ENCODE measurements at places on chromosomes 4 and X.
A peak's percentile ranks its signal among the peaks of the same experiment; 100 is the strongest.

DNA sequence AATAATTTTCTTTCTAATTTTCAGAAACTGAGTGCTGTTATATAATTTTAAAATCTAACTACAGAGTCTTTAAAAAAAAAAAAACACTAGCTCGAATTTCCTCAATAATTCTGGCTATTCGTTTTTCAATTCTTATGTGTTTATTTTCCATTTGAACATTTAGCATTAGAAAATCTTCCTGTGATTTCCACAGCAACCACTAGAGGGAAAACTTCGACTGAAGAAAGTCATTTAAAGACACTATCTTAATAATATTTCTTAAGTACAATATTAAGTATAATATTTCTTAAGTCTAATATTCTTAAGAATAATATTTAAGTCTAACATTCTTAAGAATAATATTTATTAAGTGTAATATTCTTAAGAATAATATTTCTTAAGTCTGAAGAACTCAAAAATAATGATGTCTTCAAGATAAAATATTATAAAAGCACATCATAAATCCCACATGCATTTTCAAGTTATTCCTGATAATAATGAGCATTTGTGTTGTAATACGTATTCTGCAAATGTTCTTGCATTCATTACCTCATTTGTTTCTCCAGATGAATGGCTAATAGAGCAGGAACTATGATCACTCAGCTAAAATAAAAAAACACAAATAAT is 118.4 kb upstream of the WDR17 start:
- DNase-seq = no peak

- no peak for DNase-seq
Observed at GRCh38 chrX:154714925-154715324, 36.0 kb downstream of the GAB3 start.

GRCh38 chr4:187128976-187129375 is 405.3 kb upstream of the FAT1 start:
- DNase-seq = no peak

- no peak for DNase-seq
Observed at GRCh38 chr4:153014460-153014859, 78.3 kb downstream of the FHDC1 start.

DNA sequence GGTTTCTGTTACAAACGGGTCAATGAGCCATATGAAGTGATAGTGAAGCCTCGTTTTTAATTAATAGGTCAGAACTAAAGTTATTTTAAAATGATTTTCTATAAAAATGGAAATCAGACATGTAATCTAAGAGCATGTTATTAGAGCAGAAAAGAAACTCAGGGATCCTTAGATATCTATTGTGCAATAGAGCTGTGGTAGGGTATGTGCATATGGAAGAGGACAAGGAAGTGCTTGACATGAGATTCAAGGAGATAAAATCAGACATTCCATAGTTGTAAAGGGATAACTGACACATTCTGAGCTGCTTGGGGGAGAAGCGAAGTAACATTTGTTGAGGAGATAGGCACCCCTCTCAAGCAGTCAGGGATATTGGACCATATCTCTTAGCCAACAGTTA is 143.0 kb downstream of the AFF2 start:
- no peak for DNase-seq

DNA sequence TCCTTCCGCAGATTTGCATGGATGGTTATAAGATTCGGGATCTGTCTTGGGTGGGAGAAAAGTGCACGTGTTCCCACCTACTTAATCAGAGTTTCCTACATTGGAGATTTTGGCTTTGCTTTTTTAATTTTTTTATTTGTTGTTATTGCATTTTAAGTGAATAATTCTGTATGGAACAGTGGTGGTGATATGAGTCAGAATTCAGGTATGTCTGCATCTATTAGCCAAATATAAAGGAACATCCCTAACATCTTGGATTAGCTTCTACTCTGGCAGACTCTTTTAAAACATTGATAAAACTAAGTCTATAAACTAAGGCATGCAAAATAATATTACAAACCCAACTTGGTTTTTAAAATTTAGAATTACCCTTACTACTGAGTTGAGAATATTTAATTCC is 659.8 kb upstream of the EPHA5 start:
- DNase-seq = no peak

- DNase-seq = no peak
Observed at GRCh38 chr4:68209003-68209402, 36.5 kb downstream of the TMPRSS11B start.

GRCh38 chrX:2549876-2550275 is 49.1 kb upstream of the DHRSX start:
- no peak for DNase-seq

GRCh38 chr4:22412013-22412412 is 103.9 kb downstream of the ADGRA3 start:
- DNase-seq = no peak

- no peak for DNase-seq
Observed at GRCh38 chr4:3413217-3413671, 28.5 kb upstream of the HGFAC start.

DNA sequence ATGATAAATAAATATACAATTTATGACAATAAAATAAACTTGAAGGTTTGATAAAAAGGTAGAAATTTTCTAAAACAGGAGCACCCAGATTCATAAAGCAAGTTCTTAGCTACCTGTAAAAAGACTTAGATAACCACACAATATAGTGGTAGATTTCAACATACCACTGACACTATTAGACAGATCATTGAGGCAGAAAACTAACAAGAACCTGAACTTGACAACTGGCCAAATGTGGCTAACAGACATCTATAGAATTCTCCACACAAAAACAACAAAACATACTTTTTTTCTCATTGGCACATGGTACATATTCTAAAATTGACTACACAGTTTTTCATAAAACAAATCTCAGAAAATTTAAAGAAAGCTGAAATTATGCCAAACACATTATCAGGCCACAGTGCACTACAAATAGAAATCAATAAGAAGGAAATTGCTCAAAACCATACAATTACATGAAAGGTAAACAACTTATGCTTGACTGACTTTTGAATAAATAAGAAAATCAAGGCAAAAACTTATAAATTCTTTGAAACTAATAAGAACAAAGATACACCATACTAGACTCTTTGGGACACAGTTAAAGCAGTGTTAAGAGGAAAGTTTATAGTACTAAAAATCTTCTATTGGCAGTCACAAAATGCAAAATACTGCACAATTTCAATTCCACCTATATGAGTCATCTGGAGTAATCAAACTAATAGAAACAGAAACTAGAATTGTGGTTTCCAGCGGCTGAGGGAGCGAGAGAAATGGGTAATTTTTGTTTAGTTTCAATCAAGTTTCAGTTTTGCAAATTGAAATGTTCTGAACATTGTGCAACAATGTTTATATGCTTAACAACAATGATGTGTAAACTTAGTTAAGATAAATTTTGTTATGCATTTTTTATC is 925.6 kb downstream of the SH3BGRL start:
- no peak for DNase-seq

- DNase-seq = no peak
Observed at GRCh38 chr4:77581724-77582123, 23.9 kb upstream of the CXCL13 start.

- no peak for DNase-seq
Observed at GRCh38 chr4:139692309-139693012, 26.8 kb downstream of the MGST2 start.

DNA sequence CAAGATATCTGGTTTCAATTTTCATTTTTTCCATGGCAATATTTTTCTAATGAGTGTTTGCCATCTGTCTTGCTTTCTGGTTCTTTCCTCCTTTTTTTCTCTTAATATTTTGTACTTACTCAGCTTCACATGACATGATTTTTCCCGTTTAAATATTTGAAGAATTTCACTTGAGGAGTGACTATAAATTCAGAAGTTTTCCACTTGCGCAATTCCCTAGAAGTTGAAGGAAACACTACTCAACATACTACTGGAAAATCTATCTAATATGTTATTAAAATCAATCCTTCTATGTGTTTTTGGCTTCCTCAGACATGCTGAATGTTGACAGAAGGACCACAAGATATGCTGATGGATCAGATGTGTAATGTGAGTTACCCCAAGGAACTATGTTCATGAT is 36.8 kb upstream of the BANK1 start:
- no peak for DNase-seq

- DNase-seq = no peak
Observed at GRCh38 chr4:1490654-1491327, 84.5 kb upstream of the NKX1-1 start.

DNA sequence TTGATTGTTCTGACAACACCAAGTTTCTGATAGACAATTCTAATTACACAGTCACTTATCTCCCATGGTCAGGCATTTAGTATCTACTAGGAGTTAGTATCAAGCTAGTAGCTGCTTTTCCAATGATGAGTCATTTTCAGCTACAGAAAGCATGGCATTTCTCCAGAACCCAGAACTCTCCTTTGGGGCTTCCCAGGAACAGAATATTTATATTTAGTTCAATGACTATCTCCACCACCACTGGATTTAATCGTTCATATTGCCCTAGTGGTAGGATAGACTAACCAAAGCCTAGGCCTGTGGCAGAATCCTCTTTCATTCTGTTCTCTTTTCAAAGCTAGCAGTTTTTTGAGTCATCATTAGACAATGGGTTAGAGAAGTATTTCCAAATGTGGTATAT is 569.4 kb downstream of the GABRG1 start:
- DNase-seq = no peak

GRCh38 chr4:184807256-184807655 is 18.5 kb downstream of the ACSL1 start:
- DNase-seq = no peak

GRCh38 chr4:76765473-76766183 is 132.3 kb downstream of the SOWAHB start:
- no peak for DNase-seq

GRCh38 chr4:54855191-54855854 is 197.6 kb downstream of the KIT start:
- DNase-seq = no peak

GRCh38 chr4:67436742-67437141 is 108.6 kb downstream of the CENPC start:
- no peak for DNase-seq

DNA sequence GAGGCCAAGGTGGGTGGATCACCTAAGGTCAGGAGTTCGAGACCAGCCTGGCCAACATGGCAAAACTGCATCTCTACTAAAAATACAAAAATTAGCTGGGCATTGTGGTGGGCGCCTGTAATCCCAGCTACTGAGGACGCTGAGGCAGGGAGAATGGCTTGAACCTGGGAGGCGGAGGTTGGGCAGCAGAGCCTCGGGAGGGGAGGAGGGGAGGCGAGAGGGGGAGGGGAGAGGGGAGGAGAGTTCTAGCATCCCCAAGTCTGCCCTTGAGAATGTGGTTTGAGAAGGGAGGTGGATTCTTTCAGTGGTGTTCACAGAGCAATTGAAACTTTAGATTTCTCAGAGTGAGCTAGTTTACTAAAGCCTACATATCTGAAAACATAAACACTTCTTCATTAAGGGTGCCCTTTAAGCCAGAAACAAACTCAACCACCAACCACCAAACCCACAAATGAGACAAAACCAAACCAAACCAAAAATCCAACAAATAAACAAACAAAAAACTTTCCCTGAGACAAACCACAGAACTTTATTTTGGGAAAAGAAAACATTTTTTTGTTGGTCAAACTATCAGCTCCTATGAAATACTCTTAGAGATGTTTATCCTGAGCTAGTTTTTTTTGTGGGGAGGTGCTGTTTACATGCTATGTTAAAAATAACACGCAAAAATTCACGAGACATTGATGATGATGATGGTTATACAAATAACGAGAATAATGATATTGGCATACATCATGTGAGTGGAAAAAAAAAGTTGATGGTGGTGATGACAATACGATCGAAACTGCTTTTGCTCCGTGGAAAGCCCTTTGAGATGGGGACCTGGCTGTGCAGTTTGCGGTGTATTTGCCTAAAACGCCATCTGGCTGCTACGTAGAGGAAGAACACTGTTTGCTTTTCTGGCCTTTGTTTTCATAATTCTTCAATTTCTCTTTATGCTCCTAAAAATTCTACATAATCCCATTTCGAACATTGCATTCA is 98.2 kb upstream of the PRKX start:
- peak; percentile 13 for DNase-seq

- DNase-seq = no peak
Observed at GRCh38 chr4:74475091-74475800, 30.3 kb downstream of the AREG start.

DNA sequence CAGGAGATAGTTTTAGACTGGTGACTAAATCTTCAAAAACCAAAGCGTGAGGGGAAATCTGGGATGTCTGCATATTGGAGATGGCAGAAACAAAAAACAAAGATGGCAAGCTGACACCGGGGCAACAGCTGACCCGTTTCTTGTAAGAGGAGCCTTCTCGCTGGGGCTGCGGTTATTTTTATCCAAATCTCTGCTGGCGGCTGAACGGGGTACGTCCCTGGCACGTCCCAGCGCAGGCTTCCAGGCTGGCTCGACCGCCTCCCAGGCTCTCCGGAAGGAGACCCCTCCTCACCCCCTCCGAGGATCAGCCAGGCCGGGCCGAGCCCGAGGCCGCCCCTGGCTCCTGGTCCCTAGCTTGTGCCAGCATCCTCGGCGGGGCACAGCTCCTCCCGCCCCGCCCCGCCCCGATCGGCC is 403 bp downstream of the SGCB start:
- DNase-seq = no peak

- peak; percentile 15 for DNase-seq
Observed at GRCh38 chrX:9885150-9885549, 82.0 kb upstream of the CLDN34 start.

DNA sequence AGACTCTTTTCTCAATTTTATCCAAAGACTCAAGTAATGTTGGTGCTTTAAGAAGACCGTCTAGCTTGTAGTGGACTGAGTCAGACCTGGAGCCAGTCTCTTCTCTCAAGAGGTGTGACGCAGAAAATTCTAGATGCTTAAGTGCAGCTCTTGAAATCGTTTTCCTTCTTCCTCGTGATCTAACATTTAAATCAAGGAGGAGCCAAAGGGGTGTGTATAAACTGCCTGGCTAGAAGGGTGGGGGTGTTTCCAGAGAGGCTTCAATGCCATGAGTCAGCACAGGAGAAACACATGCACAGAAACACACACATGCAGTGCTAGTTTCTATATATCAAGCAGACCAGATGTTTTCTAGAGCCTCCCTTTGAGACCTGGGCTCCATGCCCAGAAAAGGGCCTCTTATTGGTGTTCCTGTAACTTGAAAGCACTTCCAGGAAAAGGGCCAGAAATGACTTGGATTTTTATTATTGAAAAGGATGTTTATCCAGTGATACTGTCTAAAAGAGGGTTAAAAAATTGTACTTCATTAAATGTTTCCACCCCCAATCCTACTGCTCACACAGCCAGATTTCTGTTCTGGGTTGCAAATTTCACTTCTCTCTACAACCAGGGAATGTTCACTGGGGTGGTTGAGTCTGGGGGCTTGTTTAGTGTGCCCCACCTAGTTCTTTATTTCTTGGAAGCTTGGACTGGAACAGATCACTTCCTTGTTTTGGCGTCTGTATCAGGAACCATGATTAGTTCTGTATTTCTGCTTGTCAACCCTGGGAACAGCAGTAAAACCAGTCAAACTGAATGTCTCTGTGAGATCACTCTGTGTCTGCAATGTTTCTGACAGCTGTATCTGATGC is at the start of gene CLIC2:
Gene CLIC2 (minus strand): TSS at position 129 of the 851 bp plus-strand sequence. CDS start 187 bp downstream, outside the sequence.
- DNase-seq = no peak

DNA sequence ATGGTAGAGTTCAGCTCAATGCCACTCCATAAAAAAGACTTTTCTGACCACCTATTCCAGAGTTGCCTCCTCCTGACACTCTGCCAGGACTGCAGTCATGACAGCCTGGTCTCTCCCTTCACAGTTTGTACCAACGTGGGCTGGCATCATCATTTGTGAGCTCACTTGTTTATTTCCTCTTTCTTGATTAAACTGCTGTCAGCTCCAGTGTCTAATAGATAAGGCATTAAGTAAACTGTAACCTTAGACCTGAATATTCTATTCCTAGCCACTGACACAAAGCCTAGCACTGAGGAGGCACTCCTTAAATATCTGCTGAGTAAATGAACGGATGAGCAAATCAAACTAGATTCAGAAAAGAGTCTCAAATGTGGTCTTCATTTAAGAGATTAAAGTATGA is 48.7 kb downstream of the DDX60 start:
- no peak for DNase-seq

Data from stimulated activated CD4-positive, alpha-beta T cell treated with anti-CD3 and anti-CD28 coated beads, TNF-alpha, amount 100 ng/mL, for 48 hours (primary cell).